Spleen (tissue), 13 donors: ENCODE measurements at places on chromosomes 13 and 19. TPM values are rescaled to one million over a fixed set of nuclear protein-coding genes. Genes with fewer than 3 reads are reported as not detected.
A peak's percentile ranks its signal among the peaks of the same experiment; 100 is the strongest.

DNA sequence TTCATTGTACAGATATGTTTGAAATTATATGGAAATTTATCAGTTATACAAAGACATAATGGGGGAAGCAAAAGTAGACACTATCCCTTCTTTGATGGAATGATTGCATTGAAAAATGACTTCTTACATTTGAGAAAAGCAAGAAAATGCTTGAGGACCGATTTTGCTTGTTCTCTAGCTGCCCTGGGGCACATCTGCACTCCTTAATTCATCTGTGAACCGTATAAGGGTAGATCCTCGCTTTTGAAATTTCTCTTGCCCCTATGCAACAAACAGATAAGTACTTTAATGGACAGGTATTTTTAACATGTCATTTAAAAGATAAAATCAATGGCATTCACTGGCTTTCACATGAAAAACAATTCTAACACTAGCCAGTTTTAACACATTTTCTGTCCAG lies 13.5 kb upstream of the MLNR start:
- no peak for DNase-seq

GRCh38 chr13:24680258-24680920 lies at the start of gene ATP12A:
Gene ATP12A, plus strand, starts transcription at chr13:24680408. Its CDS starts 336 bp downstream, at chr13:24680744.
- DNase-seq: no peak

- no peak for DNase-seq
These were observed 209.3 kb downstream of the KCNRG start for GRCh38 chr13:50224534-50224933.

DNA sequence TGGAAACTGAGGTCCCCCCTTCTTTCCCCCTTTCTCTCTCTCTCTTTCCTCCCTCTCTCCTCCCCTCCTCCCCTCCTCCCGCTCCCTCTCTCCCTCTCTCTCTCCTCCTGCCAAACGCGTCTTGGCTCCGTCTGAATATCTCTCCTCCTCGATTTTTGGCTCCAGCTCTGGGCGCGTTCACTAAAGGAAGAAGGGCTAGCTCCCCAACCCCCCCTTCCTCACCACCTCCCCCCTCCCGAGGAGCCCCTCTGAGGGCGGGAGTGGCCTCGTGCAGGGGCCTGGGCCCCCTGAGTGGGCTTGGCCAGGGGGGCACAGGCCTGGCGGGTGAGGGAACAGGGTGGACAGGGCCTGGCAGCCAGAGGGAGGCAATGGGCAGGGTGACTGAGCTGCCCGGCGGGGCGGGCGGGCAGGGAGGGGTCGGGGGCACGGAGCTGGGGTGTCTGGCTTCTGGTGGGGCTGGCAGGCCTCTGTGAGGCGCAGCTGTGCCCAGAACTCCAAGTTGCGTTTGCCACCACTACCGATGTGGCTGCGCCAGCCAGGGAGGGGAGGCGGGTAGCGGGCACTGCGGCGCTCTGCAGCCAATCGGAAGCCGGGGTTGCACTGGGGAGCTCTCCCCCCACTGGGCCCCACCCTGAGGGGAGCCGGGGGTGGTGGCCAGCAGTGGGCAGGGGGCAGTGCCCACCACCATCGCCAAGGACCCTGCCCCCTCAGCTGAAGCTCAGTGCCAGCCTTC lies 7.1 kb downstream of the NFIX start:
- DNase-seq: no peak

DNA sequence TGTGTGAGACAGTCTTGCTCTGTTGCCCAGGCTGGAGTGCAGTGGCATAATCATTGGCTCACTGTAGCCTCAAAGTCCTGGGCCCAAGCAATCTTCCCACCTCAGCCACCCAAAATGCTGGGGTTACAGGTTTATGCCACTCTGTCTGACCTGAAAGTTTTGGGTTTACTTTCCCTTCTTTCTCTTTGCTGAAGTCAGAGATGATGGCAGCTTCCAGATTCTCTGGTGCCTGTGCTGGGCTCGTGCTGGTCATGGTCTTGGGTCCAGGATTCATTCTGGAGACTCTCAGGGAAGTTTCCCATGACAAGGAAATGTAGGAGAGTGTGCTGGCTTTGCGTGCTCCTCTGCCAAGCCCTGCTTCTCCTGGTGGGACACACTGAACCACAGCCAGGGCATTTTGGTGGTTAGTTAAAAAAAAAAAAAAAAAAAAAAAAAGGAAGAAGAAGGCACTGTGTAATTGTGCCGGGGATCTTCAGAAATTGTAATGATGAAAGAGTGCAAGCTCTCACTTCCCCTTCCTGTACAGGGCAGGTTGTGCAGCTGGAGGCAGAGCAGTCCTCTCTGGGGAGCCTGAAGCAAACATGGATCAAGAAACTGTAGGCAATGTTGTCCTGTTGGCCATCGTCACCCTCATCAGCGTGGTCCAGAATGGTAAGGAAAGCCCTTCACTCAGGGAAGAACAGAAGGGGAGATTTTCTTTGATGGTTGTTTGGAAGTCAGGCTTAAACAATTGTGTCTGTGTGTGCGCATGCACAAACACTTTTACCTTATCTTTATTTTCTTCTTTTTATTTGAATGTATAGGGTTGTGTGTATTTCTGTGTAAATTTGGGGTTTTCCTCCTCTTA lies at the start of gene ALOX5AP:
ALOX5AP (plus strand) TSS at position 519 of the 847 bp plus-strand sequence; CDS start at position 582, 63 bp downstream.
- DNase-seq: peak; percentile 84

DNA sequence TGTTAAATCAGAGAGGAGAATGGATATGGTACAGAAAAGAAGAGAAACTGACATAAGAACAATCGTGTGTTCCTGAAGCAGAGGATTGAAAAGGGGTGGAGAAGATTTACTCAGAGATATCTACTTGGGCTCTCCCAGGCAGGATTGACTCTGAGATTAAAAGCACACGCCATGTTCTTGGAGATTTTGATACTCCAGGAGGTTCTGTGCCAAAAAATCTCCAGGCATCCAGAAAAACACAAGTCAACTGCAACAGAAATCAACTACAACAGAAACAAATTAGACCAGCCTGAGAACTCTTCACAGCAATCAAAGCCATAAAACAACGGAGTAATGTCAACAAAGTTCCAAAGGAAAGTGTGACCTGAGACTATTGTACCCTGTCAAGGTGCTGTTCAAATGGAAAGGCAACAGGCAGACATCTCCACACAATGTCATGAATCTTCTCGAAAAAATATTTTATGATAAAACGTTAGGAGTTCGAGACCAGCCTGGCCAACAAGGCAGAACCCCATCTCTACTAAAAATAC lies 104.2 kb downstream of the UBL3 start:
- no peak for DNase-seq

ZNF813 gene
- total RNA-seq: 4.8 TPM

- DNase-seq: no peak
These were observed 41.1 kb downstream of the ITGBL1 start for GRCh38 chr13:101493541-101493940.

LGALS7 gene
- total RNA-seq: 4.4 TPM

ZNF8 gene
- 6.8 TPM for total RNA-seq

- no peak for DNase-seq
These were observed 49.9 kb upstream of the UBAC2 start for GRCh38 chr13:99150575-99151361.

OR10H2 gene
- total RNA-seq: not detected

DNA sequence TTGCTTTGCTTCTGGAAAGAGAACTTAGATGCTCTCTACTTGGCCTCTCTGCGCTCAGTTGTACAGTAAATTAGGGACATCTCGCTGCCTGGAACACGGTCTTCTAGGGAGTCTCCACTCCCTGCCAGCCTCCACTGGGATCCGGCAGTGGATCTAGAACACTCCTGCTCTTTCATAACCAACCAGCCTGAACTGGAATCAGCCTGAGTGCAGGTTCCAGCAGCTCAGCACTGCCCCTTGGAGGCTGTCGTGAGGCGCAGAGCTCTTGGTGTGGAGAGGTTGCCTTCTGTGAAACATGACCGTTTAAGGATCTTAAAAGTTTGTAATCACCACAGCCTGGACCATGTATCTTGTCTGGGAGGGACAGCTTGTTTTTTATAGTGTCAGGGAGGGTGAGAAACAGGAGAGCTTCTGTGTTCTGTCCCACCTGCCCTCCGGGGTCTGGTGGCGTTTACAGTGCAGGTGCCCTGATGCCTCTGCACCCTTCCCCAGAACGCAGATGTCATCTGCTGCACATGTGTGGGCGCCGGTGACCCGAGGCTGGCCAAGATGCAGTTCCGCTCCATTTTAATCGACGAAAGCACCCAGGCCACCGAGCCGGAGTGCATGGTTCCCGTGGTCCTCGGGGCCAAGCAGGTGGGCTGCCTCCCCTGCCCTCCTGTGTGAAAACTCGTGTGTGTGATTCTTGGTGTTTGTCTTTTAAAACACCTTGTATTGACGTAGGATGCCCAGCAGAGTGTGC lies 24.8 kb downstream of the UPF1 start:
- DNase-seq: no peak

CEACAM4 gene
- 35.3 TPM for total RNA-seq

DNA sequence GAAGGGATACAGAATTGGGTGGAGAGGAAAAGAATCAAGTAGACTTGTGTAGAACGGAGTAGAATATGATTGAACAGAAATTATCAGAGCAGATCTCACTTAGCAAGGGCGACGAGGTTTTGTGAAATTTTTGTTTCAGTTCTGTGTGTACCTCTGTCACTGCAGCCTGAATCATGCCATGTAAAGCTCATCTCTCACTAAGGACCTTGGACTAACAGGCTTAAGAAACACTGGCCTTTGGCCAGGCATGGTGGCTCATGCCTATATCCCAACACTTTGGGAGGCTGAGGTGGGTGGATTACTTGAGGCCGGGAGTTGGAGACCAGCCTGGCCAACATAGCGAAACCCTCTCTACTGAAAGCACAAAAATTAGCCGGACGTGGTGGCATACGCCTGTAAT lies 62.6 kb downstream of the MYH14 start:
- DNase-seq: no peak

DNA sequence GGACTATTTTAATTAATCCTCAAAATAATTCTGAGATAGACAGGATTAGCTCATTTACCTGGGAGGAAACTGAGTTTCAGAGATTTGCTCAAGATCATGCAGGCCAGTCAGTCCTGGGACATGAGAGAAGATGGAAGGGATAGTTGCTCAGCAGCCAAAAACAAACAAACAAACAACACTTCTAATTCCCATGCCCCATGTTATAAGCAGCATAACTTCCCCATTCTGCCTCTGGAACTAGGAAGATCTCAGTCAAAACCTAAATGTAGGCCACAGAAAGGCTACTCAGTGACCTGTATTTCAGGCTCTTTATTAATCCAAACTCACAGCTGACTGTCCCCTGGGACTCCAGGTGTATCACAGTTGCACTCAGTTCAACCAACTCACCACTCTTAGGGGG lies 489.2 kb upstream of the NBEA start:
- DNase-seq: no peak

DNA sequence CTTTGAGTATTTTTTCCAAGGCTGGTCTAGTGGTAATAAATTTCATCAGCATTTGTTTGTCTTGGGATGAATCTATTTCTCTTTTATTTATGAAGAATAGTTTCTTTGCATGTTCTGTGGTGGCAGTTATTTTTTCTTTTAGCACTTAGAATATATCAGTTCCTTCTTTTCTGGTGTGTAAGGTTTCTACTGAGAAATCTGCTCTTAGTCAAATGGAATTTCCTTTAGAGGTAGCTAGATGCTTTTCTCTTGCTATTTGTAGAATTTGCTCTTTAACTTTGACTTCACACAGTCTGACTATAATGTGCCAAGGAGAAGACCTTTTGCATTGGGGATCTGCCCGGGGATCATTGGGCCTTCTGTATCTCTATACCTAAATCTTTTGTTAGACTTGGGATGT lies 4.1 kb upstream of the SIGLEC6 start:
- DNase-seq: no peak

DNA sequence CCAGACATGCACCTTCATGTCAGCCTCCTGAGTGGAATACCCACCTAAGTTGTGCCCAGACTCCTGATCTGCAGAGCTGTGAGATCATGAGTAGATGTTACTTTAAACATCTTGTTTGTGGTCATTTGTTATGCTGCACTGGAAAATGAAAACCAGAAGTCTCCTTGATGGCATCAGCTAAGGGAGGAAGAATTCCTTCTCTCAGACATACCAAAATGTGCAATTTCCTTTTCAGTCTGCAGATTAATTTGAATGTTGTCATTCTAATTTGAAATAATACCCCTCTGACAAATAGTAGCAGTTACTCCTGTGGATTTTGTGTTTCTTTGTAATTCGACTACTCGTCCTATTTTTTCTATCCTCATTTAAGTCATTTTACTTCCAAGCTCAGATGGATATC lies 59.3 kb downstream of the ITGBL1 start:
- DNase-seq: no peak

DNA sequence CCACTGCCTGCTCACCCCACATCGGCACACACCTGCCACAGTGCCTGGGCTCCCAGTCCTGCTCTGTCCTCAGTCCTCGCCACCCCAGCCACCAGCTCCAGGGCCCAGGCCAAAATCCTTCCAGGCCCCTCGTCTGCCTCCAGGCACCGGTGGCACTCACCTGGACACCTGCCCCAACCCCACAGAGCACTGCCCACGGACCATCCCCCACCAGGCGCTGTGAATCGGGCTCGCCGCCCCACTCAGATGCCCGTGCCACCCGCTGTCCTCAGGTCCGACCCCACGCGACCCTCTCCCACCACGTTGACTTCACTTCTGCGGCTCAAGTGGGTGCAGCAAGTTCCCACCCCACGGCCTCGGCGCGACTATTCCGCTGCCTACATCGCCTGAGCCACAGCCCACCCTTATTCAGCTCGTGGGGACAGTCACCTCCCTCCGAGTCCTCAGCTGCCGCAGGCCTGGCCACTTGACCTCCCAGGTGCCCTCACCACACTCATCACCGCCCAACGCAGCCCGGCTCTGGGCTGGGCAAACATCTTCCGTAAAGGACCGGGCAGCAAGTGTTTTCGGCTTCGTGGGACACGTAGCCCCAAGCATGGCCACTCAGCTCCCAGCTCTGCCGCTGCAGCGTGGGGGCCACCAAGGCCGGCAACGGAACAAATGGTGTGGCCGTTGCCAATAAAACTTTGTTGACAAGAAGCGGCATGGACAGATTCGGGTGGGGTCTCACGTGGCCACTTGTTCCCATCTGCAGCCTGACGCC lies 5.7 kb downstream of the PIP5K1C start:
- DNase-seq: no peak

DNA sequence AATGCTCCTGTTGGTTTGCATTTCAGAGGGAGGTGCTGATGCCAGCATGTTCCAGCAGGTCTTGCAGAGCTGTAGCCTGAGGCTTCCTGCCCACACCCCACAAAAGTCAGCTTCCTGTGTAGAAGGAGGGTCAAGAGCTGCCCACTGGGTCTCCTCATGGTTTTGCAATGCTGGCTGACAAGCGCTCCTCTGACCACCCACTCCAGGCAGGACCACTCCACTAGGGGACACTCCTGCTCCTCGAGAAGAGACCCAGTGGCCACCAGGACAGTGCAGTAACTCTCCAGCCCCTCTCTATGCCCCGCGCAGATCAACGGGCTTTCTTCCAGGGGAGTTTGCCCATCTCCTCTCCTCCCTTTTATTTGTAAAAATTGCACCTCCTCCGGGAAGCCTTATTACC lies 72.9 kb upstream of the UQCRFS1 start:
- DNase-seq: no peak

DNA sequence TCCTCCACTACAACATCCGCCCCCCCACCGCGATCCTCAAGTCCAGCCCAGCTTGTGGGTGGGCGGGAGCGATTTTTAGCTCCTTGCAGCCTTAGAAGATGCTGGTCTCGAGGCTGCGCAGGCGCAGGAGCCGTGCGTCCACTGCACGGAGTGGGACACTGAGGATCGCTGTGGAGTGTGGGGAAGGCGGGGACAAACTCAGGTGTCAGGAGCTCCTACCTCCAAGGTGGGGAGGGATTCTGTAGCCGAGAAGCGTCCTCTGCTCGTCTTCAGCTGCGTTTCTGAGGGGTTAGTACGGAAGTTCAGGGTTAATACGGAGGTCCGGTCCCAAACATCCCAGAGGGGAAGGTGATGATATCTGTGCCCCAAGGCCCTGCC lies at the start of gene RTBDN:
RTBDN (minus strand) TSS at position 14 of the 378 bp plus-strand sequence. CDS start 4,600 bp downstream, outside the sequence.
- DNase-seq: no peak
